Mononuclear cell (primary cell): ENCODE measurements at places on chromosomes 2 and 18. TPM values are rescaled to one million over a fixed set of nuclear protein-coding genes. Genes with fewer than 3 reads are reported as not detected.

LYG2 gene
- total RNA-seq: not detected

ITGAV gene
- total RNA-seq: 5.8 TPM

XDH gene
- not detected for total RNA-seq

TNFAIP6 gene
- total RNA-seq: 11.1 TPM

ALPG gene
- total RNA-seq: not detected

CABYR gene
- total RNA-seq: 0.84 TPM

KIF3C gene
- total RNA-seq: 1.7 TPM

RELCH gene
- total RNA-seq: 53.3 TPM

NPAS2 gene
- total RNA-seq: 2.4 TPM

SMYD5 gene
- 29.8 TPM for total RNA-seq

DAPL1 gene
- total RNA-seq: not detected

CPSF3 gene
- total RNA-seq: 19.1 TPM

AQP12B gene
- not detected for total RNA-seq

CCDC68 gene
- not detected for total RNA-seq

KIAA1328 gene
- total RNA-seq: 11.8 TPM

L3MBTL4 gene
- total RNA-seq: 3.0 TPM

XIRP2 gene
- total RNA-seq: 0.10 TPM

CNTNAP5 gene
- not detected for total RNA-seq

SNORC gene
- total RNA-seq: under 0.01 TPM

RAB17 gene
- 0.10 TPM for total RNA-seq

NLRC4 gene
- total RNA-seq: 3.0 TPM

SLC39A10 gene
- 52.7 TPM for total RNA-seq

CCBE1 gene
- under 0.01 TPM for total RNA-seq

EDAR gene
- total RNA-seq: 2.5 TPM

DCDC2C gene
- not detected for total RNA-seq

ABCB11 gene
- total RNA-seq: 0.42 TPM

TXNDC2 gene
- 0.10 TPM for total RNA-seq
